ENCODE measurements at places on chromosomes 6 and 20.
A peak's percentile ranks its signal among the peaks of the same experiment; 100 is the strongest.

GRCh38 chr20:25016471-25016870 lies 23.9 kb upstream of the APMAP start:
- no peak for DNase-seq

DNA sequence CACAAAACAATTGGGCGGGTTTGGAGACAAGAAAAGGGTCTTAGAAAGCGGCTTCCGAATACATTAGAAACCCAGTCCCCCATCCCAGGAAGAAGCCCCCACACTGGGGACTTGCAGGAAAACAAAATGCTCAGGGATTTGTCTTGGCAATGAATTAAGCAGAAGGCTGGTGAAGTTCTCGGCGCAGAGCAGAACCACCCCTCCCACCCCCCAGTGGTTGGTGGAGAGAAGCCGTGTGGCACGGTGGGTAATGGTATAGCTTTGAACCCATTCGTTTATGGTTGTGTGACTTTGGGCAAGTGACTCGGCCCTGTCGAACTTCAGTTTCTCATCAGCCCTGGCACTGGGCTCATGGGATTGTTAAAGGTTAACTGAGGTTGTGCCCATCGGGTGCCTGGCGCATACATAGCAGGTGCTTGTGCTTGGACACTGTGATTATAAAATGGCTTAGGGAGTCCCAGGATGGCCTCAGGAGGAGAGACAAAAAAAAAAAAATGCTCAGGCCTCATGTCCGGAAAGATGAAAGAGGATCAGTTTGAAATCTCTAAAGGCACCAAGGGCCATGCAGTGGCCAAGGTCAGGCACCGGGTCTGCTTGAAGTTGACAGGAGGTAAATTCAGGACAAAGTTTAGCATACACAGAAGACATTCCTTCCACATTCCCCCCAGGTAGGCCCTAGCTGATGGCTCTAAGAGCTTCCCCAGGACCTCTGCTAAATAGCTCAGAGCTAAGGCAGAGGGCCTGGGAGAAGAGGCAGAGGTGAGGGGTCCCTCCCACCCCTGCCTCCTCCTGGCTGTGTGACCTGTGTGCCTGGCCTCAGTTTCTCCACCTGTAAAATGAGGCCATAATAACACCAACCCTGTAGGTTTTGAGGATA lies 120.1 kb upstream of the PTPN1 start:
- DNase-seq, result no peak

GRCh38 chr6:21949211-21949801 lies 347.5 kb downstream of the PRL start:
- DNase-seq, result no peak

GRCh38 chr6:139257821-139258398 lies 33.9 kb downstream of the TXLNB start:
- no peak for DNase-seq

- DNase-seq, result no peak
These were observed 8.7 kb downstream of the ANKS1A start for GRCh38 chr6:34897716-34898115.

GRCh38 chr20:4809707-4810106 lies 88.0 kb downstream of the PRND start:
- DNase-seq, result no peak

- no peak for DNase-seq
These were observed 107.0 kb downstream of the HIVEP1 start for GRCh38 chr6:12119085-12119588.

- DNase-seq, result no peak
These were observed 544.9 kb upstream of the CITED2 start for GRCh38 chr6:139919107-139920026.

- DNase-seq, result no peak
These were observed 1.7 kb downstream of the SCML4 start for GRCh38 chr6:107822176-107823046.

- no peak for DNase-seq
These were observed 37.9 kb upstream of the JARID2 start for GRCh38 chr6:15207923-15208322.

DNA sequence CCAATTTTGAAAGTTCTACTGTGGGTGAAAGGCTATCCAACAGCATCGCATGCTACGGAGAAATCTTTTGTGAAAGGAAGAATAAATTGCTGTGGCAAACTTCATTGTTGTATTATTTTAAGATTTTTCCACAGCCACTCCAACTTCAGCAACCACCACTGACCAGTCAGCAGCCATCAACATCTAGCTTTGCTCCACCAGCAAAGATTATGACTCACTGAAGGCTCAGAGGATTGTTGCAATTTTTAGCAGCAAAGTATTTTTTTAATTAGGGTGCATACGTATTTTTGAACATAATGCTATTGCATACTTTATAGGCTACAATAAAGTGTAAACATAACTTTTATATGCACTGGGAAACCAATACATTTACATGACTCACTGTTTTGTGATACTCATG lies 493.5 kb downstream of the TFAP2A start:
- DNase-seq, result peak; percentile 28

- no peak for DNase-seq
These were observed 89.4 kb downstream of the PDE10A start for GRCh38 chr6:165573671-165574070.

GRCh38 chr20:25050501-25051350 lies 7.2 kb downstream of the ACSS1 start:
- DNase-seq, result no peak

DNA sequence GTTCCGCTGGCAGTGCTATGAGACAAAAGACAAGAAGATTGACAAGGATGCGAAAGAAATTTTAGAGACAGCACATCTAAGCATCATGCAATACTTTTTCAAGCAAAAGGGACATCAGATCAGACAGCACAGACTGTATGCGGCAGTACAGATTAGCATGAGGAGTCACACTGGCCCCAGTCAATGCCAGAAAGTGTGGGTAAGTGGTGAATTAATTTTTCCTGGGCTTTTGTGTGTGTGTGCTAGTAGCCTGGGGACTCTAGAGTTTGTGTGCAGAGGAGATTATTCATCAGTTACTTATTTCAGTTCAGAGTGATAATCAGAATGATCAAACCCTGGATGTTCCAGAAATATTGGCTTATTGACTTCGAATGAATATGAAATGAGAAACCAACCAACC lies 47.2 kb downstream of the LAMA4 start:
- DNase-seq, result no peak

GRCh38 chr20:1777476-1777820 lies 117.8 kb upstream of the SIRPA start:
- DNase-seq, result no peak

DNA sequence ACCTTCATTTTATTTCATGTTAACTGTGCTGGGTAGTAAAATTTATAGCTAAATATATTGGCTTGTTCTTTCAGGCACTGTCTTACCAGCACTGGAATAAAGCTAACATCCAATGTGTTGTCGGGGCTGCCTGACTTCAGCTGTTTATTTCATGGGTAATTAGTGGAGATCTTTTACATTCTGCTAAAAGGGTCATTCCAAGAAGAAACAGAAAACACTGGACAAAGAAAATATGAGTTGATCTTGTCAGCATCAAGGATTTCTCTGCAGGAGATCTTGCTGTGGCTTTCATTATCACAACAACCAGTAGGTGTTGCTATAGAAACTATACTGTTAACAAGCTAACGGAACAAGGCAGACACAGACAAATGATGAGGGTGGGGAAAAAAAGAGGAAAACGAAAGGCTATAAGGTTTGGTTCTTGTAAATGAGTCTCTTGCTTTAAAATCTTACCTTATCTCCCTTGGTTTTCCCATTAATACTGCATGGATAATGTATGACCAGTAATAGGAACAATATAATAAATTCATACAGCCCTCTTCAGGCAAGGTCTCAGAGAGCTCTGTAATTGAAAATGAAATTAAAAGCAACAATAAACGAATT lies 206.8 kb downstream of the SIM1 start:
- peak; percentile 62 for DNase-seq

DNA sequence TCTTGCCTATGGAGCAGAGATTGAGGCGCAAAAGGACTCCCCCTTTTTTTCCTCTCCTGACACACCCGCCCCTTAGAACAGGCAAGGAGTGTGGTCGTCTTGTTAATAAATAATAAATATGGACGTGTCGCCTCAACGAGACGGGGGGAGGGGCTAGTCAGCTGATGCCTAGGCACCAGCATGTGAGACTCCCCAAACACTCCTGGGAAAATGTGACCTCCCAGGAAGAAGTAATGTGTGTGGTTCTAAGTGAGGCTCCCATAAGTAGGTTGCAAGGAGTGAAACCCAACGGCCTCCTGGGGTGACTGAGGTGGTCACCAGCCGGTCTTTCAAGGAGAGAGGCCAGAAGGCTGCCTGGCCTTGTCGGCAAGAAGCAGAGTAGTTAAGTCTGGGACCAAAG lies 1.1 kb upstream of the FAXC start:
- DNase-seq, result no peak
